ENCODE measurements at places on chromosomes 13 and 19.

GRCh38 chr19:54653181-54653809, 9.5 kb upstream of the LILRB4 start:
- DNase-seq = no peak

- no peak for DNase-seq
These were observed 44.8 kb upstream of the KATNAL1 start for GRCh38 chr13:30352121-30352520.

DNA sequence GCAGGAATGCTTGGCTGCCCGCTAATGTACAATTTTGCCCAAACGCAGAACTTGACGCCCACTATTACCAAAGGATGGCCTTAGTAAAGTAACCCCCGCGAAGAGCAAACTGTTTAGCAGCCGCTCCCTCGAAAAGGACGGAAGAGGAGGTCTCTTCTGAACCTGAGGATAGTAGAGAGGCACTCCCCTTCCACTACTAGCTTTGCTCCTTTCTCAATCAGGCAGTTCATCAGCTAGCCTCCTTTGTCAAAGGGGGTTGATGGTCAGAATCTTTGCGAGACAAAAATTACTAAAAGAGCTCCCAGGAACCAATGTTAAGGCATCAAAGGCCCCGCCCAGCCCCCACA, 534 bp downstream of the CAB39L start:
- no peak for DNase-seq

GRCh38 chr19:30590596-30591229, 218.5 kb downstream of the ZNF536 start:
- peak; percentile 12 for DNase-seq

DNA sequence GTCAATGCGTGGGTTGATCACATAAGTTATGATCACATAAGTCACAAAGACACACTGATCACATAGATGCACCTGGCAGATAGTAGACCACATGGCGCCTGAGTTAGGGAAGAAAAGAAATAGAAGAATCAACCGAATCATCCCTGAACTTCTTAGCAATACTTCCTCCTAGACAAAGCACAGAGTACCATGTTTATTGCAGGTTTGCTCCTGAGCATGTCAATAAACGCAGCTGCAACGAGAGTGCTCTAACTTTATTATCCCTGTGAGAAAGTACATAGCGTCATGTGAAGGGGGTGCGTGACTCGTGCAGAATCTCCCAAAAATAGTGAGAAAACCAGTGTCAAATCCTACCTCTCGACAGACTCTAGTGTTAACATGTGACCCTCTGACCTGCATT, 17.3 kb downstream of the NCR1 start:
- DNase-seq = no peak

DNA sequence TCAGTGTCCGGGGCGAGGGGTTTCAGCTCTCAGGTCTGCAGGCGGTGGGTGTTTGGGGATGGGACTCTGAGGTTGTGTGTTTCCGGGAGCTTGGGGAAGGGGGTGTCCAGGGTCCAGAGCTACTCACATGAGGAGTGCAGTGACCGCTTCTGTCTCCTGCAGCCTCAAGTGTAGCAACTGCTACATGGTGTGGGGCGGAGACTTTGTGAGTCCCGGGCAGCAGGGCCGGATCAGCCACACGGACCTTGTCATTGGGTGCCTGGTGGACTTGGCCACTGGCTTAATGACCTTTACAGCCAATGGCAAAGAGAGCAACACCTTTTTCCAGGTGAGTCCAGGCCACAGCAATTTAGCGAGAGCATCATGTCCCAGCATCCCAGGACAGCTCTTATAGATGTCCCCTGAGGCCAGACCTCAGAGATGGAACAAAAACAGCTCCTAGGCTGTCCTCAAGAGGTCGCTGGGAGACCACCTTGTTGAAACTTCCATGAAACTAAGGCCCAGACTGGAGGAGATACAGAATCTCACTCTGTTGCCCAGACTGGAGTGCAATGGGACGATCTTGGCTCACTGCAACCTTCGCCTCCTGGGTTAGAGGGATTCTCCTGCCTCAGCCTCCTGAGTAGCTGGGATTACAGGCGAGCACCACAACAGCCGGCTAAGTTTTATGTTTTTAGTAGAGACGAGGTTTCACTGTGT, 44.9 kb downstream of the RYR1 start:
- DNase-seq = no peak

GRCh38 chr13:77810878-77811277, 107.8 kb downstream of the EDNRB start:
- DNase-seq = no peak
